MM.1S (cell line): ENCODE measurements at places on chromosomes 6 and 20.
A peak's percentile ranks its signal among the peaks of the same experiment; 100 is the strongest.

- DNase-seq = peak; percentile 68
Measured at GRCh38 chr20:46013829-46014516, 5.3 kb downstream of the MMP9 start.

DNA sequence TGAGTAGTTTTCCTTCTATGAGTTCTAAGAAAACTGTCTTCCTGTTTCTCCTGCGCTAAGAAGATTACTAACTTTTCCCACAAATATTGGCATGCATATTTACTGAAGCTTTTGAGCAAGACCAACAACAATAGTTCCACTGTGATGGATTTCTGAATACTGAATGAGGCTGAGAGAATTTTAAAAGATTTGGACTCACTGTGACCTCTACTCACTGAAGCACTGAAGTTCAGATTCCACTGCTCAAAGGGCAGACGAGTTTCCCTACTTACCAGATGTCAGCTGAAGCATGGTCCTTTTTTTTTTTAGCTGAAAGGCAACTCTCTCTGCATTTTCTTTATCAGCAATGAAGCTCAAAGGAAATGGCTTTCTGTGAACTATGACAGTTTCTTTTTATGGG is 718.5 kb downstream of the RFPL4B start:
- DNase-seq = no peak

GRCh38 chr6:75746221-75746620 is 2.8 kb upstream of the MYO6 start:
- DNase-seq = no peak

GRCh38 chr6:132365281-132365907 is 35.9 kb downstream of the MOXD1 start:
- DNase-seq = peak; percentile 77

DNA sequence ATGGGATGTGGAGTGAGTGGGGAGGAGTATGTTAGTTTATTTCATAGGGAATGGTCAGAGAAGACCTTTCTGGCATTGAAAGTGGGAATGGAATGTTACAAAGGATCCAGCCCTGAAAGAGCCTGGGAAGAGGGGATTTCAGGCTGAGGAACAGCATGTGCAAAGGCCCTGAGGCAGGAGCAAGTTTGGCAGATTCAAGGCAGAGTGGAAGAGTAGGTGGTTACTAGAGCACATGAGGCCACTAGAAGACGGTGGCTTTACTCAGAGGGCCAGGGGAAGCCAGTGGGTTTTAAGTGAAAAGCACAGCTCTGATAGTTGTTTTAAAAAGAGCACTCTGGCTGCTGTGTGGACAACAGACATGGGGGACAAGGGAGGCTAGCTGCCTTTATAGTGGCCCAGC is 227.2 kb downstream of the ZMYND8 start:
- no peak for DNase-seq

DNA sequence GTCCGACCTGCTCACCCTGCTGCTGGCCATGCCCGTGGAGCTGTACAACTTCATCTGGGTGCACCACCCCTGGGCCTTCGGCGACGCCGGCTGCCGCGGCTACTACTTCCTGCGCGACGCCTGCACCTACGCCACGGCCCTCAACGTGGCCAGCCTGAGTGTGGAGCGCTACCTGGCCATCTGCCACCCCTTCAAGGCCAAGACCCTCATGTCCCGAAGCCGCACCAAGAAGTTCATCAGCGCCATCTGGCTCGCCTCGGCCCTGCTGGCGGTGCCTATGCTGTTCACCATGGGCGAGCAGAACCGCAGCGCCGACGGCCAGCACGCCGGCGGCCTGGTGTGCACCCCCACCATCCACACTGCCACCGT is 885 bp downstream of the NTSR1 start:
- no peak for DNase-seq

GRCh38 chr20:37777988-37778659 is 84.3 kb downstream of the CTNNBL1 start:
- no peak for DNase-seq

DNA sequence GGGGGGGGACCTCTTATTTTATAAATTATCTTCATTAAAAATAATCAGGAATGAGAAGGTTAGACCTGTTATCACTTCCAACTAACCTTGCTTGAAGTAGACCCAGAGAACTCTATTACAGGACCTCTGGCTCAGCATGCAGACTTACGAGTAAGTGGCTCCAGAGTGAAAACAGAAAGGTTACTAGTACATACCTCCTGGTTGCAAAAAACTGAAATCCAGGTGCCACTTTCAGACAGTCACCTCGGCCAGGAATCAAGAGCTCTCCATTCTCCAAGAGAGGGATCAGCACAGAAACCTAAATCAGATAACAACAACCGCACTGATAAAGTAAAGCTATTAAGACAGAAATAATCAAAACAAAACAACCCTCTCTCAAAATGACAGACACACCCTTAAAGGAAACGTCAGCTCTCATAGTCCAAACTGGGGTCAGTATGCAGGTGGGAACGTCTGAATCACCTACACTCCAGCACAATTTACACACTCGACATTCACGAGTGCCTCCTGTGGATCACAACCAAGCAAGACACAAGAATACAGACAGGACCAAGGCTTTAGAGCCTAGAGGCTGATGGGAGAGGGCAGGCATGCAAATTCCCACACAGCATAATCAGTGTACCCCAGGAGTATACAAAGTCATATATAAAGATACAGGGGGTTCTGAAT is 31.8 kb downstream of the MDN1 start:
- no peak for DNase-seq

- DNase-seq = no peak
Measured at GRCh38 chr6:26240157-26241032, 124.6 kb upstream of the BTN3A2 start.

- no peak for DNase-seq
Measured at GRCh38 chr6:75755704-75756103, 6.7 kb downstream of the MYO6 start.

GRCh38 chr6:51655517-51655916 is 431.9 kb downstream of the PKHD1 start:
- no peak for DNase-seq

DNA sequence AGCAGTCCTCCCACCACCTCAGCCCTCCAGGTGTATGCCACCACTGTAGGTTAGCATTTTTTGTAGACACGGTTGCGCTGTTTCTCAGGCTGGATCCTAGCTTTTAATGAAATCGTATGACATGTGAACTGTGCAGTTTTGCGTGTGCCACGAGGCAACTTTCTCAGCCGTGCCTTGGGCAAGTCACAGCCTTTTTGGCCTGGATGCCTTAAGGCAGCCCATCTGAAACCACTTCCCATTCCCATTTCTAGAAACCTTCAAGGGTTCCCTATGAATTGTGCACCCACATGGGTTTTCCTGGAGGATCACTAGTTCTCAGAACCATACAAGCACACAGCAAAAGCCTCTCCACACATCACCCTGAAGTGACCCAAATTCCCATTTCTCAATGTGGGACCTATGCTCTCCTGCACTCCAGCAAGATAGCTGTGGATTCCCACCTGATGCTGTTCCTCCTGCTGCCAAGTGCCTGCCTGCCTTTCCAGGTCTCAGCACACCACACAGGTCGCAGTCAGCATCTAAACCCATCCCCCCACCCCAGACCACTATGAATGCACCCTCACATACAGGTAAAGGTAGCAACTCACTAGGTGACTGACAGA is 28.9 kb downstream of the SNX5 start:
- DNase-seq = no peak

- DNase-seq = no peak
Measured at GRCh38 chr6:163066200-163066599, 338.4 kb downstream of the PACRG start.

GRCh38 chr6:158607411-158608170 is 37.0 kb downstream of the DYNLT1 start:
- no peak for DNase-seq

DNA sequence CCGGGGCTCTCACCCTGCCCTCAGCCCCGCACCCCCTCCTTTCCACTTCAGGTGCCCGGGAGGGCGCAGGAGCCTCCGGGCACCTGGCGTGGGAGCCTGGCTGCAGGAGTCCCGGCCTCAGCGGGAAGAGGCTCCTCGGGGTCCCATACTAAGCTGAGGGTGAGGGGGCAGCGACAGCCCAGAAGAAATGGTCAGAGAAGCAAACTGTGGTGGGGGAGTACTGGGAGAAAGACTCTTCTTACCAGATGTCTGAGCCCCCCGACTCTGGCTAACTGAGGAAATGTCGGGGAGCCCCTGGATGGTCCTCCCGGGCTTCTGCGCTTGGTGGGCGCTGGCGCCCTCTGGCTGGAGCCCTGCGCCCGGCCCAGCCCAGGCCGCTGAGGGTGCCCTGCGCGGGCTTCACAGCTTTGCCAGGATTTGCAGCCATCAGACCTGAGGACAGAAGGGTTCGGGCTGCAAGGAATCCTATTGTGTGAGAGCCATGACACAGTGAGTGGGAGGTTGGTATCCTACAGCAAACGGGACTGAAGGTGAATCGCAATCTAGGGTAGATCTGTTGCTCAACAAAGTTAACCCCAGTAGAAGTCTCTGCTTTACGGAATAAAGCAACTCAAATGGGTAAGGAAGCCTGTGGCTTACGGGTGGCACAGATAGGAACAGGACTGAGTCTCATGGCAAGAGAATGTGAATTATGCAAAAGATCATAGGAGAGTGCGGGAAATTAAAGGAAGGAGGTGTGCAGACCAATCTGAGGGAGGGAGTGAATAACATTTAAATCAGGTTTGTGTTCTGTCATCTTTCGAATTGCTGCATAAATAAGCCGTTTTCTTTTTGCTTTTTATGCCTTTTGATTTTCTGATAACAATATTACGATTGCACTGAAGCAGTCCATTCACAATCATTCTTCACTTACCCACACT is 639 bp upstream of the RCAN2 start:
- DNase-seq = no peak

DNA sequence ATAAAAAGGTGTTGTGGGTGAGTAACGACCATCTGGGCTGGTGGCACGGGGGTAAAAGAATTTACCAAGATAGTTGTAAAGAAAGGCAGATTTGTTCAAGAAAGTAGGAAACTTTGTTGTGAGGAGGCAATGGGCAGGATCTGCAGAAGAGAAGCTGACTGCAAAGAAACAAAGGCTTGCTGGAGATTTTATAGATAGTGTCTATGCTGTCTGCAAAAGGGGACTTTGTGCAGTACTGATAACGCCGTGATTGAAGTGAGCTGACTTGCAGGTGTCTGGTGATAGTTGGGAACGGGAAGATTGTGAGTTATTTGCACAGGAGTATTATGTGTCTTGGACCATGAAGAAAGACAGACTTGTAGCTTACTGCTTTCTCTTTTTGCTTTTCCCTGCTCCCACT is 36.8 kb upstream of the GSTA3 start:
- no peak for DNase-seq

- peak; percentile 58 for DNase-seq
Measured at GRCh38 chr6:108836061-108836460, 12.2 kb upstream of the ARMC2 start.

DNA sequence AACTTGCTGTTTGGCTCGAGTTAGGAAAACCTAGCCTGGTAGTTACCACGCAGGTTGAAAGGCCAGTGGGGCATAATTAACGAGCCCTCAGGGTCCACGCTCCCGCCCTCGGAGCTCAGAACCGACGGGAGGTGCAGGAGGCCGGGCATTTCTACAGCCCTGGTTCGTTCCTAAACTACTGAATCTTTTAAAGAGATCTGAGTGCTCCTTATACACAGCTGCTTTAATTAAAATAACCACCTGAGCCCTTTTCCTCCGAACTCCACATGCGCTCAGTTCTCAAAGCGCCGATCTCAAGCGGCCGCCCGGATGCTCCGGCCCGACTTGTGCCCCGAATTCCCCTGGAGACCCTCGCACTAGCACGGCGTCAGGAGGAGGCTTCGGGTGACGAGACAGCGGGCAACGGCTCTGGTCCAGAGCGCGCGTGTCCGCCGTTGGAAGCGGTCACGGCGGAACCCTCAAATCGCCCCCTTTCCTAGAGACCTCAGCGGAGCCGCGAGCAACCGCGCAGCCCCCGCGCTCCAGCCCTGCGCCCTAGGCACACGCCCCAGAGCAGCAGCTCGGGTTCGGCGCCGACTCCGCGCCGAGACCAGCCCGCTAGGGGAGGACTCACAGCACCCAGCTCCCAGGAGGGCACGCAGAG is 397 bp downstream of the WDR27 start:
- no peak for DNase-seq

GRCh38 chr20:46550461-46550860 is at the start of gene OCSTAMP:
TSS of gene OCSTAMP (minus strand) at chr20:46550654. CDS start at chr20:46550560, 94 bp downstream.
- no peak for DNase-seq

DNA sequence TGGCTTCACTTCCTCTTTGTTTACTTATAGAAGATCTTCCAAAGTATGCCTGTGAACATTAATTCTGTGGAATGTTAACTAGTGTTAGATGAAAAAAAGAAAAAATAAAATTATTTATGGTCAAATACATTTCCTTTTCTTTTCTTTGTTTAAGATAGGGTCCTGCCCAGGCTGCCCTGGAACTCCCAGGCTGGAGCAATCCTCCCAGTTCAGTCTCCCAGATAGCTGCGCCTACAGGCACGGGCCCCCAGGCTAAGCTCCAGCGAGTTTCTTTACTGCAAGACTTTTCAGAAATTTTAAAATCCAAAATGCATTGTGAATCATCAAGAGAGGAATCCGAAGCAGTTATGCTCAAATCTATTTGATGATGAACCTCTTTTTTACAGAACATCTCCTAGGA is 39.3 kb upstream of the IL20RA start:
- no peak for DNase-seq

GRCh38 chr20:10521836-10522235 is 86.7 kb downstream of the SLX4IP start:
- no peak for DNase-seq

DNA sequence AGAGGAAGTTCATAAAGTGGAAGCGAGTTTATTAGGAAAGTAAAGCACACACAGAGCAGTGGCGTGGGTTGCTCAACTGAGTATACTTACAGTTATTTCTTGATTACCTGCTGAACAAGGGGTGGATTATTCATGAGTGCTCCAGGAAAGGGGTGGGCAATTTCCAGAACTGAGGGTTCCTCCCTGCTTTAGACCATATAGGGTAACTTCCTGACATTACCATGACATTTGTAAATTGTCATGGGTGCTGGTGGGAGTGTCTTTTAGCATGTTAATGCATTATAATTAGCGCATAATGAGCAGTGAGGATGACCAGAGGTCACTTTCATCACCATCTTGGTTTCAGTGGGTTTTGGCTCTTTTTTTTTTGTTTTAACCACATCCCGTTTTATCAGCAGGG is 29.8 kb downstream of the PDYN start:
- no peak for DNase-seq

- DNase-seq = no peak
Measured at GRCh38 chr6:151958332-151958731, 150.8 kb downstream of the ESR1 start.

GRCh38 chr20:47784599-47785310 is 526 bp downstream of the SULF2 start:
- peak; percentile 34 for DNase-seq

DNA sequence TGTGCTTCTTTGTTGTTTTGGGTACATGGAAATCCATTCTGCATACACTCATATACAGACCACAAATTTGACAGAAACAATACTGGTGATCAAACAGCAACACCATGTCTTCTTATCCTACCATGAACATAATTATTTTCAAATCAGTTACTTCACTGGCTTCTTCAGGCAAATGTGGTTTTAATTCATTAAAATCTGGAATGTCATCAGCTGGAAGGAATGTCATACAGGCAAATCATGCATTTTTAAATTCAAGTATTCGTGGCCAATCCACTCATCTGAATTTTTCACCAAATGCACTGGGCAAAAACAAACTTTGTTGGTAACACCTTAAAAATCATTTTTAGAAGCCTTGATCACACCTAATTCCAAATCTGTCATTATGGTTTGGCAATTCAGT is 59.3 kb downstream of the KIF6 start:
- no peak for DNase-seq

GRCh38 chr20:25372584-25373336 is 17.9 kb downstream of the ABHD12 start:
- no peak for DNase-seq

GRCh38 chr6:56995347-56995902 is 40.5 kb downstream of the BEND6 start:
- DNase-seq = peak; percentile 14

- no peak for DNase-seq
Measured at GRCh38 chr6:159933077-159933476, 35.8 kb upstream of the IGF2R start.
